ENCODE measurements at places on chromosomes 16 and 17. TPM values are rescaled to one million over a fixed set of nuclear protein-coding genes. Genes with fewer than 3 reads are reported as not detected.

GRCh38 chr16:69367980-69368379, 16.4 kb upstream of the TMED6 start:
- H3K36me3 ChIP-seq: peaks cover 45% of the 10 kb centered on the region
- no peak overlapping the region for H3K4me3 ChIP-seq
- H3K27ac ChIP-seq: no peak overlapping the region
- no peaks in the 10 kb centered on the region for H3K27me3 ChIP-seq
- DNase-seq: no peak

DNA sequence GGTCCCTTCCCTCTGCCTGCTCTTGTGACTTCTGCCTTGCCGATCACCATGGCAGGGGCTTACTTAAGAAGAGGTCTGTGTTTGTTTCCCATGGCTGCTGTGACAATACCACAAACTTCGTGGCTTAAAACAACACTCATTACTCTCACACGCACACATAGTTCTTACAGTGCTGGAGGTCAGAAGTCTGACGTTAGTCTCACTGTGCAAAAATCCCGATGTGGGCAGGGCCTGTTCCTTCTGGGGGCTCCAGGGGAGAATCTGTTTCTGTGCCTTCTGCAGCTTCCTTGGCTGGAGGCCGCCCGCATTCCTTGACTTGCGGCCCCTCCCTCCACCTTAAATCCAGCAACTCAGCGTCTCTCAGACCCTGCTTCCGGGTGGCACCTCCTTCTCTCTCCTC, 249.2 kb upstream of the GSE1 start:
- H3K27ac ChIP-seq: peak overlapping the region; percentile 56
- no peaks in the 10 kb centered on the region for H3K27me3 ChIP-seq
- DNase-seq: no peak
- no peak overlapping the region for H3K4me3 ChIP-seq
- H3K4me1 ChIP-seq: peaks cover 49% of the 10 kb centered on the region

- H3K4me3 ChIP-seq: no peak overlapping the region
- no peak overlapping the region for H3K27ac ChIP-seq
- DNase-seq: no peak
- H3K36me3 ChIP-seq: no peaks in the 10 kb centered on the region
- no peaks in the 10 kb centered on the region for H3K4me1 ChIP-seq
Observed at GRCh38 chr17:9792181-9792840, 919 bp upstream of the DHRS7C start.

GRCh38 chr16:25051406-25052150, 36.4 kb upstream of the ARHGAP17 start:
- H3K36me3 ChIP-seq: no peaks in the 10 kb centered on the region
- peak overlapping the region; percentile 4 for H3K27ac ChIP-seq
- no peak for DNase-seq
- peaks cover 28% of the 10 kb centered on the region for H3K4me1 ChIP-seq

DNA sequence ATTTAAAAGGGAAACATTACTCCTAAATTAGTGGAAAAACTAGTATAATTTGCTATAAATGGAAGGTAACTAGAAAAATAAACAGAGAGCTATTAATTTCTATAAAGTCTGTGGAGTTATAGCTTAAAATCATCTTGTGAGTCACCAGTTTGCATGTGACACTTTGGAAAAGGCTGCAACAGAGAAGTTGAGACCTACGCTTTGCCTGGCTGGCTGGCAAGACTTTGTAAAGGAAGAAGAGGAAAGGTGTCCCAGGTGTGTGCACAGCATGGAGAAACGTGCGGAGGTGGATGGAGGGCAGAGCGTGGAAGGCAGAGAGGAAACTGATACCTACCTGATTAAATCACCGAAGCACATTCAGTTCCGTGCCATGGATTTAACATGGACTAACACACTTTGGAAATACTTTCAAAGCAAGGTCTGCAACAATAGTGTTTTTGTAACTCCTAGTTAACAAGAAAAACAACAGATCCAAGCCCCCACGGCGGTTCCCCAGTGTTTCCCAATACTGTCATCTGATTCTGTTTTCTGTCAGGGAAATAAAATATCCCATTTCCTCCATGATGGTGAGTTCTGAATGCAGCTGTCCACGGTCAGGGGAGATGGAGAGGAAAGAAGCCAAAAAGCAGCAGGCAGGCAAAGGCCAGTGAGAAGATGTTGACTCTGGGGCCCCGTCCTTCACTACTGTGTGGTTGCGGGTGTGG, 134.8 kb downstream of the XYLT1 start:
- H3K27me3 ChIP-seq: no peaks in the 10 kb centered on the region
- H3K36me3 ChIP-seq: no peaks in the 10 kb centered on the region
- H3K4me3 ChIP-seq: no peak overlapping the region
- no peak for DNase-seq
- no peaks in the 10 kb centered on the region for H3K4me1 ChIP-seq
- H3K27ac ChIP-seq: no peak overlapping the region

GRCh38 chr16:14088155-14088753, 17.1 kb downstream of the MRTFB start:
- H3K4me1 ChIP-seq: peaks cover 34% of the 10 kb centered on the region
- DNase-seq: no peak
- peaks cover 15% of the 10 kb centered on the region for H3K36me3 ChIP-seq
- no peak overlapping the region for H3K27ac ChIP-seq
- no peaks in the 10 kb centered on the region for H3K27me3 ChIP-seq
- no peak overlapping the region for H3K4me3 ChIP-seq

DNA sequence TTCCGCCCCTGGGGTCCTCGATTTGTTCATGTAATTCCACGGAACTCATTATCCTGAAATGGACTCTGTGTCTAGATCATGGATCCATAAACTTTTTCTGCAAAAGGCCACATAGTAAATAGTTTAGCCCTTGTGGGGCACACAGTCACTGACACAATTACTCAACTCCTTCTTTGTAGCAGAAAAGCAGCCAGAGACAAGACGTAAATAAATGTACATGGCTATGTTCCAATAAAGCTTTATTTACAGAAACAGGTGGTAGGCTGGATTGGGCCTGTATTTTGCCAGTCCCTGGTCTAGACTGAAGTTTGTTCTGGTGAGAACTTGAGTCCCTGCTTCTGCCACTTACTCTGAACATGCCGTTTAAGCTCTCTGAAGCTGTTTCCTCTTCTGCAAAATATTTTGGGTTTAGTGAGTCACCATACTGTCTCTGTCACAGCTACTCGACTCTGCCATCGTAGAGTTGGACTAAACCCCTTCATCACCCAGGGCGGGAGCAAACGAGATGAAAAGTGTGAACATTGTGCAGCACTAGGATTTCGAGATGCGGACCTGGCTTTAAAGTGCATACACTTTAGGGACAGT, 61.9 kb upstream of the FOXF1 start:
- peaks cover 59% of the 10 kb centered on the region for H3K27me3 ChIP-seq
- H3K4me3 ChIP-seq: no peak overlapping the region
- no peaks in the 10 kb centered on the region for H3K36me3 ChIP-seq
- peaks cover 15% of the 10 kb centered on the region for H3K4me1 ChIP-seq
- no peak for DNase-seq

DNA sequence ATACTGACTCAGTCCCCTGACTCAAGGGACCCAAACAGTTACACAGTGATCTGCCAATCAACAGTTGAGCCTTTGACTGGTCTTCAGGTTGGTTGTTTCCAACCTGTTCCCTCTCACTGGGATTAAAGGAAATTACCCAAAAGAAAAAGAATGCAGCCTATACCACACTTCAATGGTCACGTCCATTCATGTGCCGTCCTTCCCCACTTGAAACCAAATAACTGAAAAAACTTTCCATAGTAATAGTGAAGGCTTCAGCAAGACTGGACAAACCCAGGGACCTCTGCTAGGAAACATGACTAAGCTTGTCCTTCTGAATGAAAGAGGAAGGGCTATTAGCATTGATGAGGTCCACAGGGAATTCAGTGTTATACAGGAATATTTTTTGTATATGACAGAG, 30.6 kb downstream of the MRPS23 start:
- no peak for DNase-seq
- no peaks in the 10 kb centered on the region for H3K36me3 ChIP-seq
- peaks cover 14% of the 10 kb centered on the region for H3K4me1 ChIP-seq
- no peak overlapping the region for H3K27ac ChIP-seq
- H3K27me3 ChIP-seq: peaks cover 28% of the 10 kb centered on the region
- H3K4me3 ChIP-seq: no peak overlapping the region

GRCh38 chr16:31496670-31497069, 11.5 kb downstream of the RUSF1 start:
- no peak overlapping the region for H3K27ac ChIP-seq
- H3K4me1 ChIP-seq: no peaks in the 10 kb centered on the region
- H3K4me3 ChIP-seq: no peak overlapping the region
- no peak for DNase-seq

DNA sequence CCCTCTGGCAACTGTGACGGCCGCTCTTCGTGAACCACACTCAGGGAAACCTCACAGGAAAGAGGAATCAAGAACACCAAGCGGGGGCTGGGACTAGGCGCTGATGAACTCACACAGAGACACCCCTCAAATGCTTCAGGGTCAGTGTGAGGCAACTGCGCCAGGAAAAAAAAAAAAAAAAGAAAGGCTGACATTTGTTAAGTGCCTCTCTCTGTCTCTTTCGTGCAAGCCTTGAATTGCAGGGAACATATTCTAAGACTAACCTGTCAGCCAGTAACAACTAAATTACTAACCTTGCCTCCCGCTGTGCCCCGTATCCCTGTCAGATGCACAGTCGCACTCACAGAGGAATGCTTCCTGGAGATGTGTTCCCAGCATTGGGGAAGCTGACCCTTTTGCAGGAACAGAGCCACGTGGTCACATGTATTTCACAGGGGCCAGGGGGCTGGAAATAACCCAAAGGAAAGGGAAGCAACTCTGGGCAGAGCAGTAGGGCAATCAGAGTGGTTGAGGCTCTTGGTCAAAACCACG, 247.8 kb downstream of the XYLT1 start:
- H3K27ac ChIP-seq: no peak overlapping the region
- H3K4me1 ChIP-seq: peaks cover 9% of the 10 kb centered on the region
- DNase-seq: no peak
- no peak overlapping the region for H3K4me3 ChIP-seq
- H3K27me3 ChIP-seq: no peaks in the 10 kb centered on the region

- no peaks in the 10 kb centered on the region for H3K27me3 ChIP-seq
- H3K36me3 ChIP-seq: peaks cover 7% of the 10 kb centered on the region
- no peak for DNase-seq
- no peak overlapping the region for H3K4me3 ChIP-seq
Observed at GRCh38 chr16:22369221-22369811, 5.1 kb downstream of the CDR2 start.

- H3K4me3 ChIP-seq: no peak overlapping the region
- no peak overlapping the region for H3K27ac ChIP-seq
- no peak for DNase-seq
- H3K36me3 ChIP-seq: no peaks in the 10 kb centered on the region
- H3K27me3 ChIP-seq: no peaks in the 10 kb centered on the region
Observed at GRCh38 chr17:78448356-78448993, 70.0 kb downstream of the PGS1 start.

GRCh38 chr17:78375401-78376151, 2.9 kb upstream of the PGS1 start:
- peaks cover 57% of the 10 kb centered on the region for H3K4me1 ChIP-seq
- H3K36me3 ChIP-seq: no peaks in the 10 kb centered on the region
- DNase-seq: no peak
- H3K4me3 ChIP-seq: no peak overlapping the region

- H3K4me1 ChIP-seq: peaks cover 25% of the 10 kb centered on the region
- no peaks in the 10 kb centered on the region for H3K27me3 ChIP-seq
- H3K36me3 ChIP-seq: no peaks in the 10 kb centered on the region
- H3K27ac ChIP-seq: no peak overlapping the region
Observed at GRCh38 chr16:77549876-77550275, 115.0 kb upstream of the ADAMTS18 start.

Gene UTS2R
- total RNA-seq: 7.6 TPM

Gene TMIGD1
- not detected for total RNA-seq

Gene BRICD5
- 11.9 TPM for total RNA-seq

Gene CACNG3
- not detected for total RNA-seq

Gene KCNJ2
- 26.8 TPM for total RNA-seq

Gene MYOCD
- total RNA-seq: 13.0 TPM
